ENCODE measurements at places on chromosomes 6 and 20. TPM values are rescaled to one million over a fixed set of nuclear protein-coding genes. Genes with fewer than 3 reads are reported as not detected.
A peak's percentile ranks its signal among the peaks of the same experiment; 100 is the strongest.

SALL4 gene
- total RNA-seq: 0.13 TPM

DDX43 gene
- 0.47 TPM for total RNA-seq

DNA sequence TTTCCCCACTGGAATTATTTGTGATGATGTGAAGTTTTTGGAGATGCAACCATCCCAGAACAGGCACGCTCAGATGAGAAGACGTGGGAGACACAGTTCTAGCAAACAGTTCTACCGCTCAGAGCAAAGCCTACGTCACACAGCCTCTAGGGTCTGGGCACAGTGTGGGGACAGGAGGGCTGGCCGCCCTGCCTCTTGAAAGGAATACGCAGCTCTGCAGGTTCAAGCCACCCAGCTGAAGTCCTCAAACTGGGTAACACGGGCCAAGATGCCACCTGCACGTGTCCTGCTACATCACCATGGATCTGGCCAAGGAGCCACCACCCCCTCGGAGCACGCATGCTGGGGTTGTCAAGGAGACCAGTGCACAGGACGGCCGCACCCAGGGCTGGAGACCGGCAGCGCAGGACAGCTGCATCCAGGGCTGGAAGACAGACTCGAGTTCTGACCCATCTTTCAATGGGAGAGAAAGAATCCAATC is 75.0 kb downstream of the NOL4L start:
- no peak for DNase-seq

- DNase-seq: no peak
Measured at GRCh38 chr20:45345104-45345936, 2.9 kb downstream of the SDC4 start.

DNA sequence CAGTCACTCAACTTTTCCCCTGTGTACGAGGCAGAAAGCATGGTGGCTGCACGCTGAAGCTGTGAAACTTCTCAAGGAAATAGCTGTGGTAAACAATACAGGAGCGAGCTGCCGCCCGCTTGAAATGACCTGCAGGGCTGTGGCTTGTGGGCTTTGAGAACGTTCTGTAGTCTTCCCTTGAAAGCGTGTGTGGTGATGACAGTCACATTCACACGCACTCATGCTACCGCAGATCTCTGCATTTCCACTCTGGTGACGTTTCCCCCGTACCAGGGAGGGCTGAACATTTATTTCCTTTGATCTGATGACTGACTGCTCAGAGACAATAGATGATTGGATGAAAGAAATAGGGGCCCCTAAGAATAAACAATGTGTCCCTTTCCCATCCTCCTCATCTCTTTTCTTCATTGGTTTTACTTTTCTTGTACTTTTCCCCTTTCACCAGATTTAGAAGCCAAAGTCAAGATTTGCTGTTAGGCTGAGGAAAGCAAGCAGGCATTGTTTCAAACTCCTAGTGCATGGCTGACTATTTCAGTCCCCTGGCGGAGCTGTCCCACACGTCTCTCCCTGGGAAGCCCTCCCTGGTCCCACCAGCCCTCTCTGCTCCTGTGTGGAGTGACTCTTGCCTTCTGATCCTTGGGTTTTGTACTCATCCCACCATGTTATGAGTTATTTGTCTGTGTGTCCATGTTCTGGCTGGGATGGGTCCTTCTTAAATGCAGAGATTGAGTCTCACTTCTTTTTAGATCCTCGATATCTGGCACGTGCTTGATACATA is 3.9 kb downstream of the SYTL3 start:
- peak; percentile 96 for DNase-seq

RHAG gene
- 0.44 TPM for total RNA-seq

DNA sequence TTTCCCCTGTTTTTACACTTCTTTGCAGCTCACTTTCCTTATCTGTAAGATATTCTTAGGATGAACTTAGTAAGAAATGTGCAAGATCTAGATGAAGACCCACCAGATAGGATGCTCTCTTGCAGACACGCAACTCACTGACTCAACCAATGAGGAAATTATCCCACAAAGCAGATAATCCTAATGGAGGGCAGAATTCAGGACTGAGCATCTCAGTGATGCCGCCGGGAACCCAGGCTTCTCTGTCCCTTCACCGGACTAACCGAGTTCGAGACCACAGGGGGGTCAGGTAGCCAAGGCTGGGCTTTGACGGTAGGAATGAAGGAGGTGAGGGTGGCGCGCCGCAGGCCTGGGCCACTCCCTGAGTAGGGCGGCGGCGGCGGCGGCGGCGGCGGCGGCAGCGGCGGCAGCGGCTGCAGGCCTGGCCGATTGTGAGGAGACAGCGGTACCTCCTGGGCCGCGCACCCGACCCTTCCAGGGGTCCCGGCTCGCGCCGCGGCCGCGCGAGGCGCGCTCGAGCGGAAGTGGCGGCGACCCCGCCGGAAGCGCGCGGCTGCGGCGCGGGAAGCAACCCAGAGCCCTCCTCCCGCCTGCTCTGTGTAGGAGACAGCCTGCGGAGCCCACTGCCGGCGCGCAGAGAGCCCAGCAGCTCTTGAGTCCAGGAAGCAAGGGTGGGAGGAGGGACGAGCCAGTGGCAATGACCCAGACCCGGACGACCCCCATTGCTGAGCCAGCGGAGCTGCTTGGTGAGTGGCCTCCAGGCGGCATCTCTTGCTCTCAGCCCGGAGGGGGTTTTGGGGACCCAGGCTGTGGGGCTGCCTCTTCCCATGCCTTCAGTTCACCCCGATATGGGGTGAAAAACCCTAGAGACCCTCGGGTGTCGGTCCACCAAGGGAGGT is at the start of gene KHDC1:
TSS of gene KHDC1 (minus strand) at position 526 of the 899 bp plus-strand sequence. CDS start 20,679 bp downstream, outside the sequence.
- peak; percentile 55 for DNase-seq

PHF1 gene
- 169 TPM for total RNA-seq

GRCh38 chr6:9914951-9915350 is 499.9 kb downstream of the TFAP2A start:
- no peak for DNase-seq

- DNase-seq: no peak
Measured at GRCh38 chr6:152952045-152952444, 30.8 kb downstream of the FBXO5 start.

GRCh38 chr6:95325916-95326315 is 251.4 kb upstream of the MANEA start:
- no peak for DNase-seq

HDGFL1 gene
- total RNA-seq: not detected

- no peak for DNase-seq
Measured at GRCh38 chr6:11812951-11813350, 34.3 kb upstream of the ADTRP start.

GRCh38 chr6:156731396-156731795 is 45.8 kb upstream of the ARID1B start:
- no peak for DNase-seq

ZNF133 gene
- total RNA-seq: 11.9 TPM

GRCh38 chr6:85298553-85298952 is 151.3 kb upstream of the NT5E start:
- no peak for DNase-seq

DNA sequence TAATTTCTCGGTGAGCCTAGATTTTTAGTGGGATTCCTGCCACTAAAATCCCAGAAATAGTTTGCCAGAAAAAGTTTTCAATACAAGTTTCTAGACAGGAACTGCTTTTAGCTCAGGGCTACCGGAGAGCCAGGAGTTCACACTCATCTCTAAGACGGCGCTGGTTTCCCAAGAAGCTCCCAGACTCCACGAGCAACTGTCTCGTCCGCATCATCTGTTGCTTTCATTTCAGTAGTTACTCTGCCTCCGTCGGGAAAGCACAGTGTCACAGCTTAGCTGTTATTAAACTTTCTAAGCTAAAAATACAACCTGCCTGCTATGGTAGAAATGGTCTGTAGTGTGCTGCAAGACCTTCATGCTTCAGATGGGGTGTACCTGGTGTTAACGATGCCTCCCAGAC is 197.3 kb upstream of the SNX9 start:
- no peak for DNase-seq

GRCh38 chr6:105269390-105269789 is 89.6 kb upstream of the POPDC3 start:
- no peak for DNase-seq

LAMA2 gene
- total RNA-seq: 0.62 TPM

LRFN2 gene
- total RNA-seq: 0.92 TPM

GRCh38 chr6:111764238-111765175 is 108.7 kb downstream of the FYN start:
- DNase-seq: peak; percentile 83

DNA sequence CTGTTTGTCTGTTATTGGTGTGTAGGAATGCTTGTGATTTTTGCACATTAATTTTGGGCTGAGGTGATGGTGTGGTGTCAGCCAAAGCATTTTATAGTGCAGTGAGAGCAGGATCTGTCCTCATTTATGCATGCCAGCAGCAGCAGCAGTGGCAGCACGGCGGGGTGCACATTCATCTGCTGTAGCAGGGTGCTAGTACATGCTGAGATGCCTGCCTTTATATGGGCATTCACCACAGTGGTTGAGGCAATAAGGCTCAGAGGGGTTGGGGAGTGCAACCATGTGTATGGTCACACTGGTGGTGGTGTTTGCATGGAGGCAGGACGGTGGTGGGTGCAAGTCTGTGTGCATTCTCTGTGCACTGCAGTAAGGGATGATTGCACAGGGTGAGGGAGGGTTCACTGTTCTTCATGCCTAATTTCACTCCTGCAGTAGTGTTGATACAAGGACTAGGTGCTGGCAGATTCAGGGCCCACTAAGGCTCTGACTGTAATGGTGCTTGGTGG is 129.3 kb upstream of the SYNCRIP start:
- no peak for DNase-seq

- no peak for DNase-seq
Measured at GRCh38 chr6:53230775-53231467, 82.3 kb upstream of the GCM1 start.

DNA sequence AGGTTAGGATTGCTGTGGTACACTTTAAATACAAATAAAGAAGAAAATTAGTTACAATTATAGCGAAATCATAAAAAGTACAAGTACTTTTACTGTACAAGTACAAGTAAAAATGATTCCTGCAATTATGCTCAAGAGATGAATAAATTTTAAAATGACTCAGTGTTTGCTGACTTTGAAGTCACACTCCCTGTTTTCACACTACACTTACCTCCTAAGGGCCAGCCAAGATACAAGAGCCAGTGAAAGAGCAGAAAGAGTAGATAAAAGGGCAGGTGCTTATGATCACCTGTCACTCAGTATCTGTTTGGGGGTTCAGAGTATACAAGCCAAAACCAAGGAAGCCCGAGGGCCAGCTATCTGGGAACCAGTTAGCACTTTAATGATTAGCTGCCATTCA is 41.0 kb upstream of the COL21A1 start:
- no peak for DNase-seq

HLA-DQA2 gene
- 0.35 TPM for total RNA-seq

- no peak for DNase-seq
Measured at GRCh38 chr20:24212494-24212893, 223.9 kb upstream of the GGTLC1 start.

BPIFB4 gene
- not detected for total RNA-seq

SNAP25 gene
- total RNA-seq: not detected

DNA sequence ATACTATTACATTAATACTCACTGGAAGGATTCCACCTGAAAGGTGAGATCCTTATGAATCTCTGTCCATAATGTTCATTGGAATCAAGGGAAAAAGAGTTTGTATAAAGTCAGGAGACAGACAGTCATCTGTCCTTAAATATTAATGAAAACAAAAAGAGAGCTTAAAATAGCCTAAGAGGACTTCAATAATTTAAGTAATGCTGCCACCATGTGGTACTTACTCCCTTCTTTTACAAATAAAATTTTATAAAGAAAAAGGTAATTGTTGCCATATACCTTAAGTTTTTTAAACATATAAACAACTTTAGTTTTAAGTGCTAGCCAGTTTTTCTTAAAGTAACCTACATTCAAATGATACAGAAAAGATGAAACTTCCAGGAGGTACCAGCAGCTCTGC is 5.1 kb downstream of the BLOC1S5 start:
- no peak for DNase-seq

DNA sequence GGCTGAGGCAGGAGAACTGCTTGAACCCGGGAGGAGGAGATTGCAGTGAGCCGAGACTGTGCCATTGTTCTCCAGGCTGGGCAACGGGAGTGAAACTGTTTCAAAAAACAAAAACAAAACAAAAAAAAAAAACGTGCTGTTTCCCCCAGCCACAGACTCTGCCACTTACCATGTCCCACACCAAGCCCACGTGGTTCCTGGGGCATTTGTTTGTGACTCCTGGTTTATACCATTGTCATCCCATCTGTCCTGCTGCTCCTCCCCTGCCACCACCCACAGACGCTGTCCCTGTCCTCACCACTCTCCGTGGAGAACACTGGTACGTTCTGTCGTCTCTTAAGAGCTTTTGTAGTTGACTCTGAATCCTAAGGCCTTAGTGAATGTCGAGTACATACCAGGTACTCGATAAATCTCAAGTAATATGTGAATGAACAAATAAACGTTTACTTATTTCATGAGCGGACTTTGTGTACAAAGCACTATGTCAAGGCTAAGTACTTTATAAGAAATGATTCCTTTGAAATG is 48.0 kb upstream of the KIF13A start:
- DNase-seq: no peak

DNAH8 gene
- 0.12 TPM for total RNA-seq

IDH3B gene
- 147 TPM for total RNA-seq

DNA sequence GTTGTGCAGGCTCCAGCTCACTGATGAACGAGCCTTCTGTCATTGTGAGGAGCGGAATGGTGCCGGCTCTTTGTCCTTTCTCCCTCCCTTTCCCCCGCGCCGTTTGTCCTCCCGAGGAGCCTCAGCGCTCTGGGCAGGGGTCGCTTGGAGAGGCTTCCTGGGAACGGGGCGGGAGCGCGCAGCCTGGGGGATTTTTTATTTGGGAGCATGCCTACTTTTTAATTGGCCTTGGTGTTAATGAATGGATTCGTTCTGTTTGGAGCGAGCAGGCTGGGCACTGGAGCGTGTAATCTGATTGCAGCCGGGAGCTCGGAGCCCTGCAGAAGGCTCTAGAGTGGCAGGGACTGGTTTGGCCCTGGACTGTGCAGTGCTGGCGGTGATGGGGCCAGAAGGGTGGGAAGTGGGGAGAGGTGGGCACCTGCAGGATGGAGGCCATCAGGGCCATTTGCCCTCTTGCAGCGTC is 118.8 kb downstream of the CDH4 start:
- DNase-seq: no peak

GRCh38 chr6:2952557-2953095 is 18.7 kb downstream of the SERPINB6 start:
- peak; percentile 24 for DNase-seq

GRCh38 chr6:134508862-134509498 is 191.1 kb upstream of the SGK1 start:
- no peak for DNase-seq

MUC21 gene
- not detected for total RNA-seq

DNA sequence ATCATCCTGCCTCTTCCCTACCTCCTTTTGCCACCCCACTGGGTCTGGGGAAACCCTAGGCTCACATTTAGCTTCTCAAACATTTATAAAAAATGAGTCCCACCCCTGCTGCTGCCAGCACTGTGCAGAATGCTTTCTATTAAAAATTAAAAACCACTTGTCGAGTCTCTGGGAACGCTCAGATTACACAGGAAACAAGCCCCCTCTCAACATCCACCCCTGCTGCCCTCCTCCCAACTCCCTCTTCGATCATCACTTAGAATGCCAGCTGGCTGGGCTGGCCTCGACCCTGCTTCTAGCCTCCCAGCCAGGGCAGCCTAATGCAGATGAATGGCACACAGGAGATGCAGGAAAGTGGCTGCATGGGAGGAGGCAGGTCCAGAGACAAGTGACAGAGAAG is 75.8 kb downstream of the CDH22 start:
- no peak for DNase-seq

- DNase-seq: no peak
Measured at GRCh38 chr6:104625536-104625935, 234.2 kb downstream of the HACE1 start.

Measured in T-cell (primary cell).